Liver (tissue), 10 donors: ENCODE measurements at places on chromosomes 2 and 18. TPM values are rescaled to one million over a fixed set of nuclear protein-coding genes. Genes with fewer than 3 reads are reported as not detected.

GRCh38 chr2:63514781-63515180 lies 73.5 kb downstream of the WDPCP start:
- H3K27me3 ChIP-seq = no peaks in the 10 kb centered on the region
- no peak overlapping the region for H3K27ac ChIP-seq
- no peak for DNase-seq
- H3K4me3 ChIP-seq = no peak overlapping the region

DNA sequence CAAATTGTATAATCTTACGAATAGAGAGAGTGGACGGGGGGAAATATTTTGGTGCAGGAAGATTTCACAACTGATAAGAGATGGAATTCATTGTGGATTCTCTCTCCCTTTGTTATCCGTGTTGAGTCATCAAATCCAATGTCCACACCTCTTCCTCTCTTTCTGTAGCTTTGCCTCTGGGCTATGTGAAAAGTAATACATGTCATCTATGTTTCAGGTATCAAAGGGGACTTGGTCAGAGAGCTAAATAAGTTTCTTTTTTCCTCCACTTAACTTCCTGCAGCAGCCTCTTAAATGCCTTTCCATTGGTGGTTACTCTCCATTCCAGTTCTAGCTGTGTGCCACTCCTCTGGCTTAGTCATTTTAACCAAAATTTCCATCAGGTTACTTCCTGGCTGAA lies 169.3 kb upstream of the NXPH2 start:
- H3K27me3 ChIP-seq = peaks cover 3% of the 10 kb centered on the region
- no peaks in the 10 kb centered on the region for H3K4me1 ChIP-seq
- DNase-seq = no peak
- H3K36me3 ChIP-seq = no peaks in the 10 kb centered on the region
- no peak overlapping the region for H3K4me3 ChIP-seq
- H3K27ac ChIP-seq = no peak overlapping the region

Gene TDRD15
- 0.75 TPM for total RNA-seq

DNA sequence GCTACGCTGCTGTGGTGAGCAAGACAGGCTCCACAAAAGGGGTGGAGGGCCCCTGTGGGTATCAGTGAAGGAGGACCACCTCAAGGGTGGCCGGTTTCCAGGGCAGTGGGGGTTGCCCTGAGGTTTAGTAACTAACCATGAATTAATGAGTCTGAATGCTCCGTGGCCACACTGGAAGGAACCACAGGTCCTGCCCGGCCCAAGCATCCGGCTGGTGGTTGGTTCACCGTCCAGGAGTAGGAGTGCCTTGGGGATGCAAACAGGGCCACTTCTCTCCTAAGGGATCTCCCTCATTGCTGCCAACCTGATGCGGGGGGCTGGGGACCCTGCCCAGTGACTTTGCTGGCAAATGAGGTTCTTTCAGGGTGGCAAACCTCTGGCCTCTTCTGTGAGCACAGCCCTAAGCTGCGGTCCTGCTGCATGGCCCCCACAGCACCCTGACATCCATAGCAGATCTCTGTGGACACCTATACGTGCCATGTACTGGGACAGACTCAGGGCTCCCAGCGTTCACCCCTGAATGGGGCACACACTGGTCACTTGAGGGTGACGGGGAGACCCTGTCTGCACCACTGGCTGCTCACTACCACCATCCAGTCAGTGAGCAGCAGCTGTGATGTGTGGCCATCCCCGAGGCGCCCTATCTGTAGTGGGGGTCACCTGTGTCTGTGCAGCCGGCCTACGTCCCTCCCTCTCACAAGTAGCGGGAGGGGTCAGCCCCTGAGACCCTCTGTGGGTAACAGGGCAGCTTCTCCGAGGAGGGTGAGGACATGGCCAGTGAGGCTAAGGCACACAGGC lies 41.6 kb downstream of the HS6ST1 start:
- no peak for DNase-seq
- no peaks in the 10 kb centered on the region for H3K27me3 ChIP-seq
- H3K27ac ChIP-seq = no peak overlapping the region
- H3K4me1 ChIP-seq = peaks cover 40% of the 10 kb centered on the region
- H3K36me3 ChIP-seq = peaks cover 12% of the 10 kb centered on the region
- no peak overlapping the region for H3K4me3 ChIP-seq

GRCh38 chr2:175755656-175756386 lies 246.2 kb downstream of the LNPK start:
- no peak overlapping the region for H3K27ac ChIP-seq
- H3K36me3 ChIP-seq = no peaks in the 10 kb centered on the region
- DNase-seq = no peak
- no peaks in the 10 kb centered on the region for H3K4me1 ChIP-seq
- no peak overlapping the region for H3K4me3 ChIP-seq

- no peak overlapping the region for H3K4me3 ChIP-seq
- no peaks in the 10 kb centered on the region for H3K36me3 ChIP-seq
- no peaks in the 10 kb centered on the region for H3K27me3 ChIP-seq
- peaks cover 10% of the 10 kb centered on the region for H3K4me1 ChIP-seq
- H3K27ac ChIP-seq = no peak overlapping the region
- no peak for DNase-seq
Observed at GRCh38 chr18:50298443-50299284, 11.2 kb upstream of the CXXC1 start.

- DNase-seq = no peak
- H3K4me3 ChIP-seq = no peak overlapping the region
- H3K4me1 ChIP-seq = no peaks in the 10 kb centered on the region
- H3K27ac ChIP-seq = no peak overlapping the region
- no peaks in the 10 kb centered on the region for H3K27me3 ChIP-seq
Observed at GRCh38 chr2:128818704-128819491, 500.2 kb upstream of the HS6ST1 start.

- no peak for DNase-seq
- no peak overlapping the region for H3K27ac ChIP-seq
- H3K27me3 ChIP-seq = no peaks in the 10 kb centered on the region
- H3K4me3 ChIP-seq = no peak overlapping the region
Observed at GRCh38 chr2:143230506-143231253, 101.5 kb downstream of the ARHGAP15 start.
